ENCODE measurements at places on chromosomes 3 and 15.

- DNase-seq, result no peak
Measured at GRCh38 chr3:71103430-71103921, 480.1 kb downstream of the FOXP1 start.

GRCh38 chr3:107752202-107752990, 229.6 kb downstream of the BBX start:
- no peak for DNase-seq

GRCh38 chr15:70112074-70112395, 14.3 kb upstream of the TLE3 start:
- no peak for DNase-seq

- no peak for DNase-seq
Measured at GRCh38 chr15:52124270-52124880, 11.8 kb upstream of the BCL2L10 start.

DNA sequence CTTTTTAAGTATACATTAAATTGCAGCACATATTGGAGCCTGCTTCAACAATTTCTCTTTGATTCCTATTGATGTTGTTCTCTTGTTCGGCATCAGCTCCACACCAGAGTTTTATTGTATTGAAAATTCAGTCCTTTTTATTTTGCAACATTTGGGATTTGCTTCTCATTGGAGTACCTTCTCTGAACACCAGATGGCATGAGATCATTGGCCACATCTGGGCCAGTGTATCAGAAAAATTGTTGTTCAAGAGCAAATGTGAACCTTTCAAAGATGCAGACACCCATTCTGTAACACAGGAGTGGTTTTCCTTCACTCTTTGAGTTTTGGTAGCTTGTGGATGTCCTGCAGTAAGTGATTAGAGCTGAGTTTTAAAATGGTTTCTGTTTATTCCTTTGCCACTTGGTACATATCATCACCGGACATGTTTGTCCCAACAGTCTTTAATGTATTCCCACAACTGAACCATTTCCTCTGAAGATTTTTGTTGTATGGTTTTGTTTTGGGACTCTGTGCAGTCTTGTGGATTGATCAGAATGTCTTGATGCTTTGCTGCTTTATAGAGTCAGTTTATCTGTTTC, 96.1 kb downstream of the MCTP2 start:
- DNase-seq, result no peak

DNA sequence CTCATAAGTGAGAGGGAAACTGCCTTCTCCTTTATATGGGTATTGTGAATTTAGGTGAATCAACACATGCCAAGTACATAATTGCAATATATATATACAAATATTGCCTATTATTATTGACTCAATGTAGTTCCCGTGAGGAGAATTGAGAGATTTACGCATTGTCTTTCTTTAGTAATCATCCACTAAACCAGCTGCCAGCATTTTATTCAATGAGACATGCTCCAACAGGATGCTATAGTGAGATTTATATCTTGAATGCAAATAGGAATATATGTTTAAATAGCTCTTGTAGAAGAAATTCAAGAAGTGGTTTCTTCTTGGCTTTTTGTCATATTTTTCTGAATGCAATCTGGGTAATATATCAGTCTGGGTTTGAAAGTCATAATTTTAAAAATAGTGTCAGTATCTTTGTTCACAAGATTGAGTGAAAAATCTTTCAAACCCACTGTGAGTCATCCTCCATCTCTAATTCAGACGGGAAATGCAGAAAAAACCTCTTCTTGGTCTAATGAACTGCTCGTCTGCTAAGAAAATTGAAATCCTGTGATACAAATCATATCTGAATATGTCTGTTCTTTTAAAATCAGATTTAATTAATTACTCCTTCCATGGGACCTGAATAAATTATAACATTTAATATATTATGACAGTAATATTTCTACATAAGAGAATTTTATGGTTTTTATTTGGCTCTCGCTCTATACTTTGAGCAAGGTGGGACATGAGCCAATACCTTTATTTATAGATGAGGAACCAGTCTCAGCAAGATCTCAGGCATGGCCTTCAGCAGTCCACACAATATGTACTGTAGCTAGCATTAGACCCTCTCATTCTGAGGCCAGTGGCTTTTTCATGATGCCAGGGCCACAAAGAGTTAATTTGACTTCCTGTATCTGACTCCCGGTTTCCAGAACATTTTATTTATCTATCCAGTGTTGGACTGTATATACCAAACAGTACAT, 516.0 kb downstream of the GABRG3 start:
- DNase-seq, result no peak

- no peak for DNase-seq
Measured at GRCh38 chr3:184261854-184262763, 756 bp upstream of the CAMK2N2 start.

DNA sequence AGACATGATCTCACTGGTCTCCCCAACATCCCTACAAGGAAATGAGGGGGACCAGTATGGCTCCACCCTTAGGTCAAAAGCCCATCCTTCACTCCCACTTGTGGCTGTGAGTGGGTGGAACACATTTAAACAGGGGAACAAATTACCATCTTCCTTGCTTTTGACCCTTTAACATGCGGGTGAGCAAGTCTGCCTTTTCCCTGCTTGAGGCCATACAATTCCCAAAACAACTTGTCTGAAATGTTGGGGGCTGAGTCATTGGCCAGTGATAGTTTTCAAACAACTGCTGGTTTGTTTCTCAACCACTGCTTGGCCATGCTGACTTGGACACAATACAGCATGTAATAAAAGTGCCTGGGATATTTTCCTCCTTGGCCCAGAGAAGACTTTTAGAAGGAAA, 39.6 kb downstream of the COL8A1 start:
- no peak for DNase-seq

- DNase-seq, result no peak
Measured at GRCh38 chr15:88450125-88450798, 16.9 kb downstream of the MRPL46 start.

DNA sequence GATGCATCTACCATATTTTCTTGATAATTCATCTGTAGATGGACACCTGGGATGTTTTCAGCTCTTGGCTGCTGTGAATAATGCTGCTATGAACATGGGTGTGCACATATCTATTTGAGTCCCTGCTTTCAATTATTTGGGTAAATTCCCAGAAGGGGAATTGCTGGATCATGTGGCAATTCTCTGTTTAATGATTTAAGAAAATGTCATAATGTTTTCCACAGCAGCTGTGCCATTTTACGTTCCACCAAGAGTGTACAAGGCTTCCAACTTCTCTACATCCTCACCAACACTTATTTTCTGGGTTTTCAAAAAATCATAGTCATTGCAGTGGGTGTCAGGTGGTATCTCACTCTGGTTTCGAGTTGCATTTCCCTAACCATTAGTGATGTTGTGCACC, 64.4 kb downstream of the NSMCE3 start:
- no peak for DNase-seq

DNA sequence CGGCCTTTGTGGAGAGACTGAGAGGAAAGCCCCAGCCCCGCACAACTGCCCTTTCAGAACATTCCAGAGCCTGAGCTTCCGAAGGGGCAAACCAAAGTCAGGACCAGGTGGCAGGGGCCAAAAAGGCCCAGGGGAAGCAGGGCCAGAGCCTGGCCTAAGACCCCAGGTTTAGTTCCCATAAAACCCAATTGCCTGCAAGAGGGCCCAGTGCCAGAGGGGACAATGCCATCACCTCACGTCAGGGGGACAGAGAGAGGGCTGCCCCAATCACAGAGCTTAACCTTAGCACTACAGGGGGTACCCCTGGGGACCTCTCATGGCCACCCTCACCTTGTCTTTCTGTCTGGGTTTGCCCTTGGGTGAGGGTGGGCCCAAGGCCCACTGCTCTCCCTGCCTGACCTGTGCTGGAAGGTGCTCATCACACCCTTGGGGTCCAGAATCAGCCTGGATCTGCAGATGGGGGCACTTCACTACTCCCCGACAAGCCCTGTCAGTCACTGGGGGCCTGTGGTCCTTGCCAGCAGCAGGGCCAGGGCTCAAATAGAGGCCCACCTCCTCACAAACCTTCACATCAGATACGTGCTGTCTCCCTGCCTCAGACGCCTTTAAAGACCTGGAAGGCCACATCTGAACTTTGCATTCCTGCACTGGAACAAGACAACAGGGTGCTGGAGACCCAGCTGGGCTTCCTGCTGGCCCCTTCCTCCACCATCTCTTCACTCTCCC, 3.8 kb downstream of the CALML4 start:
- DNase-seq, result no peak

DNA sequence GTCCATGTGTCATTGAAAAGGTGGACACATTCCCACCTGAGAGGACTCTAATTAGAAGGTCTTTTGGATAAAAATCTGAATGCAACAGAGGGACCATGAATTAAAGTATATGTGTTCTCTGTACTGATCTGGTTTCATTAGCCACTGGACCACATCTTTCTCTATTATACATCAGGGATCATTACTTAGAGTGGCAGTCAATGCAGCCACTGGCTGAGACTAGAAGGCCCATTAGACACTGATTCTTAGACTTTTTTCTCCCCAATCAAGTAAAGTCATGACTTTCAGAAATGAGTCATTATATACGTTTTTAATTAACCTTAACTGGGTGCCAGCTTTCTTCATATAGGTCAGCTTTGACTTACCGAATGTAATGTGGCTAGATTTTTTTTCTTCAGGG, 550.8 kb upstream of the CFAP20DC start:
- no peak for DNase-seq

DNA sequence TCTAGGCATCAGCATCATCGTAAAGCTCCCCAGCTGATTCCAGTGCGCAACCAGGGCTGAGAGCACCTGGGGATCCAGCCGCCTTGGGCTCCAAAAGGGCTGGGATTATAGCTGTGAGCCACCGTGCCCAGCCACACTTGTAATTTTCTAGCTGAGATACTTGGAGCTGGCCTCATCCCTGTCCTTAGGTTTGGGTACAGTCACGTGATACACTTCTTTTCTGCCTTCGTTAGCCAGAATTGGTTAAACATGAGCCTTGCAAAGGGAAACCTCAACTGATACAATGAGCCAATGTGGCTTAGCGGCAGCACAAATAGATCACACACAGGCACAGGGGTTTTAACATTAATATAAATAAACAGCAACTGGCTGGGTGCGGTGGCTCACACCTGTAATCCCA, 69.8 kb upstream of the GCNT3 start:
- no peak for DNase-seq

- no peak for DNase-seq
Measured at GRCh38 chr3:119308355-119308754, 14.2 kb downstream of the ARHGAP31 start.

- DNase-seq, result no peak
Measured at GRCh38 chr3:192080336-192080735, 619.4 kb downstream of the PYDC2 start.

DNA sequence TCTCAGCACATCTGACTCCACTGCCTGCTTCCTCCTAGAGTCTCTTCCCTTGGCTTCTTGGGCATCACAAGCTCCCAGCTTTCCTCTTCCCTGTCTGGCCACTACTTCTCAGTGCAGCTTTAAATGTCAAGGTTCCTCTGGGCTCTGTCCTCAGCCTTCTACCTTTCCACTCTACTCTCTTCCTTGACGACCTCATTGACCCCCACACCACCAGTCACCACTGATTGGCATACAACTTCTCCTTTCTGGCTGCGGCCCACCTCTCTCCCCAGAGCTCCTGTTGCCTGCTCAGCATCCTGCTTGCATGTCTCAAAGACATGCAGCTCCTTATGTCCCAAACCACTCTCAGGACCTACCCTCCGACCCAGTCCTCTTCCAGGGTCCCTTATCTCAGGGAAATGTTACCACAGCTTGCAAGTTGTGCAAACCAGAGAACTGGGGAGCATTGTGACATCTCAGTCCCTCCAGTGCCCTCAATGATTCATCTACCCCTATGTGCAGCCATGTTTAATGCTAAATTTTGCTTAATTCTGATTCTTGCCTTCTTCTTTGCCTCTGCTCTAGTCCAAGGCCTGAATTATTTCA, 49.9 kb downstream of the TRPM1 start:
- DNase-seq, result no peak

GRCh38 chr3:125054449-125055329, 1.1 kb downstream of the HEG1 start:
- DNase-seq, result peak; percentile 12

- DNase-seq, result no peak
Measured at GRCh38 chr3:104734627-104735026, 632.1 kb upstream of the ALCAM start.

DNA sequence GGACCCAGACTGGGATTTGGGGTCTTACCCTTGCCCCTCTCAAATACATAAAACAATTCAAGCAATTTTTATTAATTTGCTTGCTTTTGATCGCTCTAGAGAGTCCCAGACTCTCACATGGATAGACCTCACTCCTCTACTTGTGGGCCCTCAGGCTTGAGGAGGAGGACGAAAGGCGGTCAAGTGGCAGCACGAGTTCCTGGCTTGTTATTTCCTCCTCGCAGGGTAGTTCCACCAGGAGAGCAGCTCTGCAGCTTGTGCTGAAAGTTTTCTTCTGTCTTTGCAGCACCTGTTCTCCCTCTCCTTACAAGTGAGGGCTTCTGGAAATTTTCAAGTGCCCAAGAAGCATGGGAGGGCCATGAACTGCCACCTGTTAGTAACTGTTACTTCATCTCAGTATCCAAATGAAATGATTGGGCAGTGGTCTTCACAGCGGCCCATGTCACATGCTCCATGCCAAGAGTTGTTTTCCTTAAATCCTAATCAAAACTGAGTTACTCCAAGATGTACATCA, 22.7 kb downstream of the ABI3BP start:
- no peak for DNase-seq

DNA sequence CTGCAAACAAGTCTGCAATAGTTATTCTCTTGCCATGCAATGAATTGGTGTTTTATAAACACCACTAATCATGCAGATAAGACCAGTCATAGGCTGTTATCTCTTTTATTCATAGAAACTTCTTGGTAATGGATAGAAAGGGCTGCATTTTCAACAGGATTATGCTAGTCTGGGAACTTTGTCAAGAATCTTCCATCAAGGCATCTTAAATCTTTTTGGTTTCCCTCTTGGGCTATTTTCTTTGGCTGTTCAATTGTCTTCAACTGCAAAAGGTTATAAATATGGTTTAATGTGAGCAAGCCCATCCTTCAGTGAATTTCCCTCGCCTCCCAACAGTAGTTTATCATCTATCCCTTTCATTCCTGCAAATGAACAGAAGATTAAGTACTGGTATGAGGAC, 59.0 kb upstream of the MINAR1 start:
- DNase-seq, result no peak

DNA sequence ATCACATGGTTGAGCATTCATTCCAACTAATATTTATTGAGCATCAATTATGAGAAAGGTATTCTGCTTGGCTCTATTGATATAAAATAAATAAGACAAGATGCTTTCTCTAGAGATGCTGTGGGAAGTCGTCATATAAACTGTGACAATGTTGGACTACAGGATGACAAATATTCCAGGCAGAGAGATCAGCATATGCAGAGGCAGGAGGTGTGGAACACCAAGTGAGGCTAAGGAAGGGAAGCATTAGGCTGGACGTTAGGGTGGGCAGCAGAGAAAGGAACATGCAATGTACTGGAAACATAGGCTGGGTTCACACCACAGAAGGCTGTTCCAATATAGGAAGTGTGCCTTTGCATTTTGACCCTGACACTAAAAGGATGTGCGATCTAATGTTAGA, 38.6 kb downstream of the CD200 start:
- DNase-seq, result no peak

GRCh38 chr15:52464478-52464877, 64.2 kb downstream of the MYO5A start:
- no peak for DNase-seq

Measured in effector memory CD4-positive, alpha-beta T cell (primary cell).